ENCODE measurements at places on chromosomes 3 and 15.

DNA sequence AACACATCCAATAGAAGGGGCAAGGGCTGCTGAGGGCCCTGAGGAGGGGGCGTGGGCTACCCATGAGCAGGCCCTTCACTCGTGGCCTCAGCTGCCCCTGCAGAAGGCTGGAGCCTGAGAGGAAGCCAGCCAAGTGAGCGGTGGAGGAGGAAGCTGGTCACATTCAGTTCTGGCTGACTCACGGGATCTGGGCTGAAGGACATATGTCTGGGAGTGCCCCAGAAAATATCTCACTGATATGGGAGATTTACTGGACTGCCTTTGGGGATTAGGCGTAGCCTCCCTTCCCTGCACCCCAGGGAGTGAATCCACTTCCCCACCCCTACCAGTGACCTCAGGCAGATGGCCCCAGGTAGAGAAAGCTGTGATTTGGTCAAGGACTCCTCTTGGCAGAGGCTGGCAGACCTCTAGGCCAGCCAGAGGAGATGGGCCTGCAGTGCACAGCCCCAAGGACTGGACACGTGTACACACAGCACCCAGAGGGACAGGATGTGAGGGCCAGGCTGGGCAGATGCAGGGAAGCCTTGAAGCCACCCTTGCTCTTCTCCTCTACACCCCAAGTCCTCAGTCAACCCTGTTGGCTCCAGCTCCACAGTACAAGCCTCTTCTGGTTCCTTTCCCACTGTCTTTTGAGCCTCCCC lies 14.2 kb upstream of the ANKDD1A start:
- DNase-seq, result no peak

- DNase-seq, result no peak
These were observed 81.5 kb upstream of the SLC2A2 start for GRCh38 chr3:171108066-171108465.

GRCh38 chr3:184143327-184143726 lies 8.2 kb downstream of the EIF2B5 start:
- no peak for DNase-seq

DNA sequence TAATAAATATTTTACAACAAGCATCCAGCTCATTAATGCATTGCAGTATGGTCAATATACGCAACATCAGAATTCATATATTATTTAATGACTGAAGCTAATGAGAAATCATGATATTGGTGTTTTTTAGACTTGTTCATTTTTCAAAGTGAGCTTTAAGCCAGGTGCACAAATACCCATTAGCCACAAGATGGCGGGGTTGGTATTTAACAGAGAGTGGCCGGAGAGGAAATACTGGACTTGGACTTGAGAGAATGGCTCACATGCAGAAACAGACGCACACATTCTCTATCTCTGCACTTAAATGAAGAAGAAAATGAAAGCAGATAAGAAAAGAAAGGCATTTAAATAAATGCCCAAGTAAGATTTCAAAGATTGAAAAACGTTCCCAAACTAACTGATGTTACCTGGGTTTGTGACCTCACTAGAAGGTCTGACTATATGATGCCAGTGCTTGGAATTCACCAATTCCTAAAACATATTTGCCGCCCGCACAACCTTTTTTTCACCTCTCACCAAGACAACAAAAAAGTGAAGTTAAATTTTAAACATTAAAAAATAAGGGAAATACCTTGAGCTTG lies 21.2 kb upstream of the CRBN start:
- DNase-seq, result peak; percentile 6

DNA sequence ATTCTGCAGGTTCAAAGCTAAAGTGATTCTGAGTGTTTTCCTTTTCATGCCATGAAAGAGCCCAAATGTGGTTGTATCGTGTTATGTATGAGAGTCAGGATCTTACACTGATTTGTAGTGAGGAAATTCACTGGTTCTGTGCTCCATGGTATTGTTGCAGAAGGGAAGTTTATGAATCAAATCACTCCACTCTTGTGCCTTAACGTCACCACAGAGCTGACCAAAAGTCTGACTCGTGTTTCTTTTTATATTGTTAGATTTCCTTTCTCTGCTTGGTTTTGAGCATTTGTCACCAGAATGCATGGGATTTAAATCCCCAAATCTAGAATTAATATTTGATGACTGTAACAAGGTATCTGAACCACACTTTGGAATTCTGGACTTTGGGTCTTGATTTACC lies 29.1 kb upstream of the SLC30A4 start:
- DNase-seq, result no peak

GRCh38 chr15:94620632-94621031 lies 389.3 kb downstream of the MCTP2 start:
- no peak for DNase-seq

- DNase-seq, result no peak
These were observed 87.0 kb downstream of the SV2B start for GRCh38 chr15:91186904-91187656.

- no peak for DNase-seq
These were observed 119.0 kb upstream of the RASGRP1 start for GRCh38 chr15:38683382-38684242.

DNA sequence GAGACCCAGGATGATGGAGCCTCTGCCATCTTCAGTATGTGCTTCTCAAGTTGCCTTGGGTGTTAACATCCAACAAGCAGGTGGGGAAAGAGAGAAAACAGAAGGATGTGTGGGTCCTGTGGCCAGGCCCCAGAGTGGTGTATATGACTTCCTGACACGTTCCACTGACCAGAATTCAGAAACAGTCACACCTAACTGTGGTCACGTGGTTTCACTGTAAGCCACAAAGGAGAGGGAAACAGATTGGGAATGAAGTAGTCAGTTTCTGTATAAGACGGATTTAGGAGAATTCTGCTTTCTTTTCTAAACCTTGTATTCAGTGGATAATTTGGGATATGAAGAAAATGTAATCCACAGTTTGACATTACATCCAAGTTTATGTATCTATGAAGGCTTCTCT lies 454.1 kb upstream of the IL12A start:
- no peak for DNase-seq

Measured in GF-D8 (cell line).